Stimulated activated CD8-positive, alpha-beta memory T cell treated with anti-CD3 and anti-CD28 coated beads, Interleukin-7, amount 100 ng/mL, for 4 hours (primary cell): ENCODE measurements at places on chromosomes 11 and 22.

- no peak for DNase-seq
Measured at GRCh38 chr11:5092821-5093585, 23.6 kb downstream of the OR52E1 start.

DNA sequence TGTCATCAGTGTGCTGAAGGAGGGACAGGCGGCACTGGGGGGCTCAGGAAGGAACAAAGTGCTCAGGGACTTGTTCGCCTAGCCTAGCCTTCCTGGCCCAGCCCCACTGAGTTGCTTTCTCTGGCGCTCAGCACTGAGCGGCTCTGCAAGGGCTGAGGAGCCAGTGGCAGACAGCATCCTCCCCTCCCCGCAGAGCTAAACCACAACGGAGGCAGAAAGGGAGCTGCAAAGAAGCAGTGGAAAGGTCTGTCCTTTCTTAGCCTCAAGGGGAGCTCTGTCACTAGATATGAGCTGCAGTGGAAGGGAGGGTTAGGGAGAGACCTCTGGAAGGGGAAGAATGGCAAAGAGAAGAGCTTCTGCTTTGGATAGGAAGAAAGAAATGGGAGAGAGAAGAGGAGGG lies 89.7 kb upstream of the PHOX2A start:
- no peak for DNase-seq

DNA sequence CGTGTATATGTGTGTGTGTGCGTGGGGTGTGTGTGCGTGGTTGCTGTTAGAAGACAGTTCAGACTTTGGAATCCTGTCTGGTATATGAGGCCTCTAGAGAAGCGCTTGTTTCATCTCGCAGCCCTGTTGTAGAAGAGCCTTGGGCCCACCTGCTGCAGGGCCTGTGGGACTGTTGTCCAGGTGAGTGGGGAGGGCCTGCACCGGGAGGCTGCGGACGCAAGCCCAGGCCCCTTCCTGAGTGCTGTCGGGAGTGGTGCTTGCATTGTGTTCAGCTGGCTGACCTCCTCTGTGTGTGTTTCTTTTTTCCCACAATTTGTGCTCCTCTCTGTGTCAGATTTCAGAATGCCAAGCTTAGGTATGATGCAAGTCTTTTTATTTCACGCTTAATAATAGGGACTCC lies 128.4 kb downstream of the TBC1D22A start:
- DNase-seq, result no peak

DNA sequence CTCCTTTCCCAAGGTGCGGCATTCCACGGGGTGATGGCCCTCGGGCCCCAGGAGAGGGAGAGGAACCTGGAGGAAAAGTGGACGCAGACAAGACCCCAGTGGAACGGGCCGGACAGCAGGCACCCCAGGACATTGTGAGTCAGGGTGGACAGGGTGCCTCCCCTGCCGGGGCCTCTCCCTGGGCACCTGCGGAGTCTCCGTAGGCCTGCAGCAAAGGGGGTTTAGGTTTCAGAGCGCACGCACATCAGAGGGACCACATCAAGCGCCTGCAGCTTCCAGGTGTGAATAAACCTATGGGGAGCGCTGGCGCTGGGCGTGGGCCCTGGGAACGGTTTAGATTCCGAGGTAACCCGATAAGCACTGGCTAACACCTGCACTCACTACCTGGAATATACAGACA lies 22.7 kb upstream of the FGF19 start:
- DNase-seq, result no peak

DNA sequence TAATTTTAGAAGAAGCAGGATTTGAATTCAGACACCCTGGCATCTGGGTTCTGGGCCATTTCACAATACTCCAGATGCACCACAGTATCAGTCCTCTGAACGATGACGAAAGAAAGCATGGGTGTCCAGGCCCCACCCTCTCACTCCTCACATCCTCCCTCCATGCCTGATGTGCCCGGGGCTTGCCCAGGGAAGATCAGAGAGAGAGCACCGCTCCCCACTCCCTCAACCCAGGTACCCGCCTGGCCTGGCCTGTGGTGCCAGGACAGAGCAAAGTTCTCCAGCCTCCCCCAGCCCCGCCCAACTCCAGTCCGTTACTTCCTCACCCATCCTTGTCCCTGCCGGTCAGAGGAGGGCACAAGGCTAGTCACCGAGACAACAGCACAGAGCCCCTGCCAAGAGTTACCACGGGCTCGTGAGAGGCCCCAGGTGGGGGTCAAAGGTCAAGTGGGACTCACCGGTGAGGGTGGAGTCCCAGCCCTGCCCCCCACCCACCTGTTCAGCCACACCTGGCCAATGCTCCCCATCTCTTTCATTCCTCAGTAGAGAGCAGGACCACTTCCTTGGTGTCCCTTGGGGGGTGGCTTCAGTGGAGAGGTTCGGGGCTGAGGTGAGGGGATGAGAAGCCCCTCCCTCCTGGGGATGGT lies 8.1 kb downstream of the BCL9L start:
- DNase-seq, result no peak

DNA sequence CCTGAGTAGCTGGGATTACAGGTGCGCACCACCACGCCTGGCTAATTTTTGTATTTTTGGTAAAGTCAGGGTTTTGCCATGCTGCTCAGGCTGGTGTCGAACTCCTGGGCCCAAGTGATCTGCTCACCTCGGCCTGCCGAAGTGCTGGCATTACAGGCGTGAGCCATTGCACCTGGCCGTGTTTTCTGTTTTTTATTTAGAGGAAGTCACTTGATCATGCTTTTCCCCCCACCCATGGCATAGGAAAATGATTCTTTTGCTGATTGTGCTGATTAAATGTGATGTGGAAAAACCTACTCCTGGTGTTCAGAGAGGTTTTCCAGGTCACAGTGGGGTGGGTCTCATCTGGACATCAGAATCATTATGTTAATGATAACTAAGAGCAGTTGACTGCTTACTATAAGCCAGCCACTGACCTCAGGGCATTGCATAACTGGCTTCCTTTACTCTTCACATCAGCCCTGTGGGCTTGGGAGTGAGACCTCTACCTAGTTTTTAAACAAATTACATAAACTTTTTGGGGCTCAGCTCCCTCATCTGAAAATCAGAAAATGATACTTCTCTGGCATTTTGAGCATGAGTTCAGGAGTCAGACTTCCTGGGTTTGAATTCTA lies 71.0 kb downstream of the PTPRJ start:
- DNase-seq, result no peak

- no peak for DNase-seq
Measured at GRCh38 chr11:112316971-112317370, 56.3 kb upstream of the PLET1 start.

- no peak for DNase-seq
Measured at GRCh38 chr11:21653951-21654421, 538.9 kb upstream of the ANO5 start.

GRCh38 chr11:19952116-19952605 lies 208.1 kb downstream of the DBX1 start:
- no peak for DNase-seq

DNA sequence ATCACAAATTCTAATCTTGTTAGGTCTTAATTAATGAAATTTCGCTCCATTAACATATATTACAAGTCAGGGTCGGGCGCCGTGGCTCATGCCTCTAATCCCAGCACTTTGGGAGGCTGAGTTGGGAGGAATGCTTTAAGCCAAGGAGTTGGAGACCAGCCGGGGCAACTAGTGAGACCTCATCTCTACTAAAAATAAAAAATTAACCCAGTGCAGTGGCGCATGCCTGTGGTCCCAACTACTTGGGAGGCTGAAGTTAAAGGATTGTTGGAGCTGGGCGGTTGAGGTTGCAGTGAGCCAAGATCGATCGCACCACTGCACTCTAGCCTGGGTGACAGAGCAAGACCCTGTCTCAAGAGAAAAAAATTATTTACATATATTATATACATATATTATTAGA lies 1.9 kb downstream of the TMA7B start:
- no peak for DNase-seq

DNA sequence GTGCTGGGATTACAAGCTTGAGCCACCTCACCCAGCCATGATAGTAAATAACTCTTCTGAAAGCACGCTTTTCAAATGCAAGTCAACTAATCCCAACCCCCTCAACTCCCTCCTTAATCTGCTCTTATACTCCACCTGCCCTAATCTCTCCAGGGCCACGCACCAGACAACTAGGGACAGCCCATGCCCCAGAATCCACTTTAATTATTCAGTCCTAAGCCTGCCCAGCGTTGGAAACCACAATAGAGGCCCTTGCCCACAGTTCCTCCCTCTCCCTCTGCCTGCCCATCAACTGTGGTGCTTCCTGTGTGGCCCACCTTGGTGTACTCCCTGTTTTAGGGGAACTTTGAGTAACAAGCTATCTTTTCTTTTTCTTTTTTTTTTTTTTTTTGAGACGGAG lies 2.7 kb upstream of the VPREB3 start:
- no peak for DNase-seq

DNA sequence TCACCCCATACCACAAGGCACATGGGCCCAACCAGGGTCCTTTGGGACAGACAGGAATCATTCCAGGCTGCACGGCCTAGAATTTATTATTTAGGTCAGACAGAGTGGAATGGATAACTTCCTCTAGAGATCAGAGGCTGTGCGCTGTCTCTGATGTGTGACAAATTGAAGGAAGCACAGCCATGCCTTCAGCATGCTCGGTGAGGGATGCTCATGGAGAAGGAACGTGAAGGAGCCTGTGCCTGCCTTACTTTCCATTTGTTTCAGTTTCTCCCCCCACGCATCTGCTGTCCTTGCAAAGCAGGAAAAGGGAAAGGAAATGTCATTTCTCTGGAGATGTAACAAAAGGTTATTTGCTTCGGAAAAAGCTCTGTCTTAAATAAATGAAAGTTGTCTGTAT lies 644.1 kb downstream of the OPCML start:
- no peak for DNase-seq

GRCh38 chr11:7501894-7502293 lies 11.9 kb upstream of the PPFIBP2 start:
- DNase-seq, result no peak

DNA sequence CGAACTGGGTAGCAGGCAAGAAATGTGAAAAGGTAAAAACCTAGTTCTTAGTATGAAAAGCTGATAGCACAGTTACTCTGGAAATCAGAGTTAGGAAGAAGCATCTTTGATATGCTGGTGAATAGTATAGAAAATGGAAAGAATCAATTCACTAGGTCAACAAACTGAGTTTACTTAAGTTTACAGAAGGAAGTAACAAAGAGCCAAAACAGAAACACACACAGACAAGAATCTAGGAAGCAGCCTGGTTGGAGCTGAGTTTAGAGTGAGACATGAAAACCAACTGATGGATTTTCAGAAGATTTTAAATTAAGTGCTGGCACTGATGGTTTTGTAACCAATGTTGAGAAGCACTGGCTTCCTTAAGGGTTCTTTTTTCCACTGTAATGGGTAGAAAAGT lies 296.3 kb downstream of the CADM1 start:
- DNase-seq, result no peak

- no peak for DNase-seq
Measured at GRCh38 chr11:65880844-65881421, 1.3 kb downstream of the CTSW start.

- DNase-seq, result no peak
Measured at GRCh38 chr11:114379394-114380069, 20.8 kb downstream of the C11orf71 start.

DNA sequence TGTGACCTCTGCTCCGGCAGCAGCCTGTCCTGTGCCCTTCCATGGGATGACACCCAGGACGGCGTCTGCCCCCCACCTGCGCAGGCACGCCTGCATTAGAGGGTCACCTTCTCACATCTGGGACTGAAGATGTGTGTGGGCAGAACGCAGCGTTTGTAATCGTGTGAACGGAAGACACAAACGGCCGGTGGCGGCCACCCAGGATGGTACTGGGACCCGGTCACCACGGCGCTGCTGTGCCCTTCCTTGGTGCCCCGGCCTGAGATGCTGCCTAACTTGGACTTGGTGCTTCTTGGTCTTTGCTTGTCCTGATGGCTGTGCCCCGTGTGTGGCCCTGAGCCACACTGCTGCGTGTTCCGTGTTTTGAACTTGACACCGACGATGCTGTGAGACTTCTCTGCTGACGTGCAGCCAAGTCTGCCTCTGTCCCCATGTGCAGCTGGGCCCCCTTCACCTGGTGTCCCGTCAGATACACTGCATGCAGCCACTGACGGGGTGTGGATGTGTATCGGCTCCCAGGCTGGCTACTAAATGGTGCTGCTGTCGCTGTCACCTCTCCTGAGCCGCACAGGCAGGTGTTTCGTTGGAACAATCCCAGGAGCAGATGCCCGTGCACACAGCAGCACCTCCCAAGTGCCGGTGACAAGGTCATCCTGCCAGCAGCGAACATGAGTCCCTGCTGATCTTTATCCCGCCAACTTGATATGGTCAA lies 21.4 kb downstream of the YPEL1 start:
- DNase-seq, result no peak

DNA sequence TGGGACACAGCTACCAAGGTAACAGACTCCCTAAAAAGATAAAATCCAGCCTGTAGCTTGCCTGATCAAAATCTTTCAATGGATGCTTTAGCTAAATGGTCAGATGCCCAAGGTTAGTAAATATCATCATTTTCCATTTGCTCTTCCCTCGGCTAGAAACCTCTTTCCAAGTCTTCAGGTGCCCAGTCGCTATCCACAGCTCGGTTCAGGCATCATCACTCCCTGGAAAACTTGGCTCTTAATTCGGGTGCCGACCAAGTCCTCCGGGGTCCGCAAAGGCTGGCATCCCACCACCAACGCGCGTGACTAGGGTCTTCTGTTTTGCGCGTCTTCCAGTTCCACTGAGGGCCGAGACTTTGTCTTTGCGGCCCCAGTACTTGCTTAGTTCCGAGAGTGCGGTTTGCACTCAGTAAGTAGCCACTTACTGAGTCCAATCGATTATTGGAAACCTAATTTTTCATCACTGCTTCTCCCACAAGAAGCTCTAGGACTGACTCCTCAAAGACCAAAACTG lies 44.3 kb downstream of the OR4D9 start:
- DNase-seq, result no peak

DNA sequence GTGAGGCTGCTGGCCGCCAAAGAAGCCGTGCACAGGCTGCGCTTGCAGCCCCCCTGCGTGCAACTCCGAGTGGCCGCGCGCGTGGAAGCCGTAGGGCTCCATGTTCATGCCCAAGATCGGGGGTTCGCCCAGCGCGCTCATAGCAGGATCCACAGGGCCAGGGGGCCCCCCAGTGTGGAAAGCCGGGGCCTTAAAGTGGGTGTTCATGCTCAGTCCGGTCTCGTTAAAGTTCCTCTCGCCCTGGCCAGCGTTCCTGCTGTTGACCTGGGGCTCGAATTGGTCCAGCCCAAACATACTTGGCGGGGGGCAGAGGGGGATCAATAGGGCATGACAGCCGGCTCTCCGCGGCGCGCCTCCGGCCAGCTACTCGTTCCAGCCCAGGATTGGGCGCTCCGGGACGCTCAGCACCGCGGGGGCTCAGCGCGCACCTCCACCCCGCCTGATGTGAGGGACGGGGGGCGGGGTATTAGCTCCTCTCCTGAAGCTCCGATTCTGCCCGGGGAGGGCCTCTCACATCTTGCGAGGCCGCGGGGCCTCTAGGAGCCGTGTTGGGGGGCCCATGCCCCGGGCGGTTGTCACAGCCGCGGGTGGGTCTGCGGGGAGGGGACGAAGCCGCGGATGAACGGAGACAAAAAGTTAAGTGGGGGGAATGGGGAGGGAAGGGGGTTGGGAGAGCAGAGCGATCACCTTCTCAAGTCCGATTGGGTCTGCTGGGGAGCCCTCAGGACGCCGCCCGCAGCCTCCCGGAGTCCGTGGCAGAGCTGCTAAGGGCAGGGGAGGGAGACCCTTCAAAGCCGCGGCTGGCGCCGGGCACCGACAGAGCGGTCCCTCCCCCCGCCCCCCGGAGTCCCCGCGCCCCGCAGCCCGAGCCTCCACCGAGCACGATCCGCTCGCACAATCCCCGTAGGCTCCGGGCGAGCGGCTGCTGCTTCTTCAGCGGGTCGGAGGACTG lies 1.0 kb downstream of the MN1 start:
- DNase-seq, result no peak
